ENCODE measurements at places on chromosomes 7 and 10.

DNA sequence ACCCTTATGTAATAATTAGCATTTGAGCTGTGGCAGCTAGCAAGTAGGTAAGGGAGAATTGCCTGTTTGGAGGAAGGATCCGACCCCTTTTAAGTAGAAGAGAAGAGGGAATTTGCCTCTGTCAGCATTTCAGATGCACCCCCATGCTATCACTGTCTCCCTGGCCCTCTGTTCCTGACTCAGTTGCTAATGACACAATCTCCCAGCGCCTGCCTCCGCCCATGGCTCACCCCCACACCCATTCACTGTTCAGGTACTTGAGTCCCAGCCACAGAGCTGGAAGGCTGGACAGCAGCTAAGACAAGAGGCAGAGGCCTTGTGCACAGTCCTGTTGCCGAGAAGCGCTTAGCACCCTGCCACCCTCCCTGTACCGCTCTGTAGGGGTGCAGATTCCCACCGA is 512.3 kb upstream of the GALNT17 start:
- DNase-seq: no peak

- no peak for DNase-seq
Observed at GRCh38 chr10:131649617-131650016, 251.2 kb upstream of the PPP2R2D start.

DNA sequence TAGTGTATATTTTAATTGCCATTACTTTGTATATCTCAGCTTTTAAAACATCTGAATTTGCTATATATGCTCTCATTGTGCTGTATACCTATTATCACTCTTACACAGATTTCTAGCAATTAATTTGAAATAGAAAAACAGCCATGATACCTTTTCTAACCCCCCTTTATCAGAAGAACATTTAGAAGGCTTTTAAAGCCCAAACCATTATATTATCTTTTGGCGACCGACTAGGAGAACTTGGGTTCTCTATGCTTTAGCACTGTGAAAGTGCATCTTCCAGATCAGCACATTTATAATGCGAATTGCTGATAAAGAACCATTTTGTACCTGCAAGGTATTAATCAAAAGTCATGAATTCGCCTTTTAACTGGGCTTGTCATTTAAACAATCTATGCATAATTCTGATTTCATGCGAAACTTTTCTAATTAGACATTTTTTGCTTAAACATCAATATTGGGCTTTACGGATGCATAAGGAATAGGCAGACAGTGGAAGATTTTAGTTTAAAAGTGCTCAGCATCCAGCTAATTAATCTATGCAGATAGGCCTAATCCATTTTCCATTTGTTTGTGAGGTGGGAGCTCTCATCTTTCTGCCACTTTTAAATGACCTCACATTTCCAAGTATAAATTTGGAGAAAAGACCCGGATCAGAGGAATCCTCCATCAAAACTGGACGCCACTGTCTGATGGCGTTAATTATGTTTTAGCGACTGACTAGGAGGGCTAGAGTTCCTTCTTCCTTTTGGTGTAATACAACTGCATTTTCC is 1.2 kb upstream of the MLLT10 start:
- DNase-seq: no peak

DNA sequence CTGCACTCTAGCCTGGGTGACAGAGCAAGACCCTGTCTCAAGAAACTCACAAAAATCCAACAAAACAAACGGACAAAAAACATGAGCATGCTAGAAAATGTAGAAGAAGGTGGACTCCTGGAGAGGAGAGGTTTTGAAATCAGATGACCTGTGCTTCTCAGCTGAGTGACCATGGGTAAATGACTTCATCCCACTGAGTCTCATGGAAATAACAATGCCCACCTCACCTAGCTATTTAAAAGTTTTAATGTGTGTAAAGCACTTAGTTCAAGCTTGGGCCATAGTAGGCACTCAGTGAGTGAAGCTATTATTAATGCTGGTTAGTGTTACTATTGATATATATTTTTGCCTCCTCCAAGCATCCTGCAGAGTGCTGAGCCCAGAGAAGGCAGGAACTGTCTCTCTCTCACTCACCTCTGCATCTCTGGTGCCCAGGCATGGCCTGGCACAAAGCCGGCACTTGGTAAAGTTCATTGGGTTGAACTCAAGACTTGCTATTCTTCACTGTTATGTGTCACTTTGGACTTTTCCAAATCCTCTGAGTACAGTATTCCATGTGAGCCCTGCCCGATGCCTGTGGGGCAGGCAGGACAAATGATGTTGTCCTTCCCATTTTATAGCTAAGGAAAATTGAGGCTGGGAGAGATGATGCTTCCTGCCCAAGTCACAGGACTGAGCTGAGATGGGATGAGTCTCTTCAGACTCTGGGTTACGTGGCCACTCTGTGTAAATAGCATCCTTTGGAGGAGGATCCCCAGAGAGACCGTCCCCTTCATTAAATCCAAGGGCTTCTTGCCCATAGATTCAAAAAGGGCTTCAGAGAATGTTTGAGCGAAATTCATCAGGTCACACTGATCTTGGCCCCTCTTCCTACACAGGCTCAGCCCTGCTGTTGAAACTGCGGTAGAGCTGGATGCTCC is 81.4 kb upstream of the EMX2 start:
- no peak for DNase-seq

GRCh38 chr7:21966271-21966670 is 20.6 kb upstream of the CDCA7L start:
- DNase-seq: no peak

DNA sequence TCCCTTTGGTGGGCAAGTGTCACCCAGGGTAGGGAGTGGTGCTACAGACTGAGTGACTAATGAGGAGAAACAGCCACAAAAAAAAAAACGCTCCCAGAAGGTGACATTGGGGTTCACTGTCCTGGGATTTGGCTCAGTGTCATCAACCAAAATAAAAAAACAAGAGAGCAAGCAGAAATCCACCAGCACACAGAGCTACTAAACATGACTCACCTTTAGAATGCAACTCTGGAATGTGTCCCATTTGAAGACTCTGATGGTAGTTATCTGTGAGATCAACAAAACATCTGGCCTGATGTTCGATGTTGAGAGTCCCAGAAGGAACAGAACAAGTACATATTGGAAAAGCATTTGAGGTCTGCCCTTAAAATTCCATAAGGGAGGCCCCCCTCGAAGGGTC is 200.3 kb upstream of the LYZL2 start:
- DNase-seq: no peak

DNA sequence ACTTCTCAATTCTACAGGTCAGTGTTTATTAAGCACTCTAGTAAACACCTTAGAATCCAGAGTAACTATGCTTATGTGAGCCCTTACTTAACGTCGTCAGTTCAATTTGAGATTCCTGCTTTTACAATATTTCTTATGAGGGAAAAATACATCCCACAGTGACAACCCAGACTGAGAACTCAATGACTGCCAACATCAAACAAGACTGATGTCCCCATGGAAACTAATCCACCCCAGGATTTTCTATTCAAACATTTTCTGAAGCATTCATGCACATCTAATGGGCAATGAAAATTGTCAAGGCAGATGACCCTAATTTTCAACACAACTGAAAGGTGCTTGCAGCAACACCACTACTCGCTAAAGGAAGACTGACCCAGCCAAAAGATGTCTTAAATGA is 67.0 kb downstream of the ATE1 start:
- no peak for DNase-seq

DNA sequence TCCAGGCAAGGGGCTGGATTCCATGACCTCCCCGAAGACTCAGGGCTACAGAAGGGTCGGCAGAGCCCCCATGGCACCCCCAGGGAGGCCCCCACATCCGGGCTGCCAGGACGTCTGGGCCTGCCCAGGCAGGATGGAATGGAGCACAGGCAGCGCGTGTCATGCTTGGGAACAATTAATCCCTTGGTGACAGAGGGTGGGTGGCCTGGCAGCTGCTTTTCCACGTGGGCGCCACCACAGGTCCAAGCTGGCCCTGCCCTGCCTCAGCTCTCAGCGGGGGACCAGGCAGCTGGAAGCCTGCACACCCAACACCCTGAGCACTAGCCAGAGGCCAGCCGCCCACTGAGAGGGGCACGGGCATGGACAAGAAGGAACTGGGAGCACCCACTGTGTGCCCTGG is 11.4 kb downstream of the ELN start:
- DNase-seq: no peak

- no peak for DNase-seq
Observed at GRCh38 chr10:121288864-121289661, 309.2 kb downstream of the FGFR2 start.

- peak; percentile 63 for DNase-seq
Observed at GRCh38 chr10:113108194-113108835, 158.3 kb downstream of the TCF7L2 start.

DNA sequence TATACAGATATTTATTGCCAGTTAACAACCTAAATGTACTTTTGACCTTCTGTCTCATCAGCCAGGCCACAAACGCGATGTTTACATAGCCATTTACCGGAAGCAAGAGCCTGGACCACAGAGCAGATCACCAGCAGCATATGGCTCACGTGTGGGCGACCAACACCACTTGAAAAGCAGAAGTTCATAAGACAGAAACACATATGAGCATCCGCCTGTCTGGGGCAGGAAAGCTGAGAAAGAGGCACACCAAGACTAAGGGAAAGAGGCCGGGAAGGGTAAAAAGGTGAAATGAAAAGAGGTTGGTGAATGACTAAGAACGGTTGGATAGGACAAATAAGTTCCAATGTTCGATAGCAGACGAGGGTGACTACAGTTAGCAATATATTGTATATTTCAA is 1.3 kb downstream of the ABCB1 start:
- DNase-seq: no peak

GRCh38 chr10:133462512-133463305 is 9.0 kb downstream of the SCART1 start:
- DNase-seq: no peak

DNA sequence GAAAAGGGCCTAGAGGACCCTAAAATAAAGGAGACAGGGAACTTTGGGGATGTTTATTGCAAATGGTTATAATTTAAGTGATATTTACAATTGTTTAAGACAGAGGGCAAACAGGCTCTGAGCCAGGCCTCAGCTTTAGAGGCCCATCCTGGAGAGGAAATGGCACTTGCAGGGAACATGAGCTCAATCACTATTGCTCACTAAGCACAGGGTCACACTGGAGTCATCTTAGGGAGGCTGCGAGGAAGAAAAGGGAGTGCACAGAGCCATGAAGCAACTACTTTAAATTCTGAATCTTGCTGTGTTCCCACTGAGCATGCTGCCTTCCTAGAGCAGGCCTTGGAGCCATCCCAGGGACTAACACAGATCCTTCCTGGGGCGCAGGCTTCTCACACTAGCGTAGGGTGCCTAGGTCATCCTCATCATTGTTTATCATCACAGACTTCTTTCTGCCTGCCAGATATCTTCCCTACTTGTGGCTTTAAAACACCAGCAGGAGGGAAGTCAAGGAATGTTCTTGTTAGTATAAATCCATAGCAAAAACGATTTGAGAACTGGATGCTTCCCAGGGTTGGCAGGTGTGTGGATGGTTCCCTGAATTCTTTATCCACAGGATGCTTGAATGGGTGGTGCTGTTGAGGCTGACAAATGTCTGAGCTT is 12.7 kb upstream of the DNAJB12 start:
- no peak for DNase-seq

GRCh38 chr7:106419455-106420182 is 134.8 kb upstream of the NAMPT start:
- no peak for DNase-seq

DNA sequence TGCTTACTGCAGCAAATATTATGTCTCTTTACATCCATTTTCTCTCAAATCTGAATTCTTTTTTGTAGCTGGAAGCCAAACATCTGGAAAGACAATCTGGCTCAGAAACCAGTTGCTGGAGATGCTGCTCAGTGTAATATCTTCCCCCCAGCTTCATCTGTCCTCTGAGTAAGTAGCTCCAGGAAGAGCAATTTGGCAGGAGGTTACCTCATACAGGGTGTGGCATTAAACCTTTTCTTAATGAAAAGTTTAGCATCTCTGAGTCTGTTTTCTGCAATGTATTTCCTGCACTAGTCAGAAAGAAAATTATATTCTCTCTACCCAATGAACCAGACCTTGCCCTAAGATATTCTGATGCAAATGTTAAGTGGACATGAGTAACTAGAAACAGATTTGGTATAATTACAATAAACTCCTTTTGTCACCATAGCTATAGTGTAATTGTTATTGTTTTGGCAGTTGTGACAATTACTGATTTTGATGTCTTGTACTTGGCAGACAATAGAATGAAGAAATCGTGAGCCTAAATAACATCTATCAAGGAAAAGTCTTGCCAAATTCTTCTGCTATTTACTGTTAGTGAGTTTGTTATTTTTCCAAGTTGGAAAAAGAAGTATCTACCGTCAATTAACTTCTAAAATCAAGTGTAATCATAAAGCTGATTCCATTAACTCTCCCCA is 123.3 kb downstream of the WDFY4 start:
- no peak for DNase-seq

- DNase-seq: no peak
Observed at GRCh38 chr10:61845196-61845949, 56.1 kb upstream of the ARID5B start.

GRCh38 chr7:138546064-138546619 is 86.1 kb downstream of the TRIM24 start:
- no peak for DNase-seq

GRCh38 chr10:77190291-77190690 is 447.3 kb downstream of the KCNMA1 start:
- no peak for DNase-seq

- DNase-seq: no peak
Observed at GRCh38 chr10:86329896-86330680, 36.5 kb downstream of the GRID1 start.

- no peak for DNase-seq
Observed at GRCh38 chr7:43612599-43613589, 30.0 kb downstream of the STK17A start.

DNA sequence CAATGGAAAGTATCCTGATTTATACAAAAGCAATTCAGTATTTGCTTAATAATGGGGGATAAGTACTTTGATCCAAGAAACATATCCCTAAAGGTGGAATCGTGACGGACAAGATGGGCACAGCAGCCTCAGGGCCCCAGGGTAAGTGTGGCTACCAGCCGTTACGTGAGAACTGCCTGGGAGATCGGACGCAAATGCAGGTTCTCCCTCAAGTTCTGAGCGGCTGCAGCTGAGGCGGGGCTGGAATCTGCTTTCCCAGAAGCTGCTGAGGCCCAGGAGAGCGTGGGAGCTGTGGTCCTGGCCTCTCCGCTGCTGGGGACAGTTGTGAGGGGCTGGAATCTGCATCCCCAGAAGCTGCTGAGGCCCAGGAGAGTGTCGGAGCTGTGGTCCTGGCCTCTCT is 13.5 kb downstream of the FOXL3 start:
- no peak for DNase-seq
